ENCODE measurements at places on chromosomes 4 and X.
A peak's percentile ranks its signal among the peaks of the same experiment; 100 is the strongest.

GRCh38 chr4:112767386-112767785, 130.4 kb downstream of the LARP7 start:
- DNase-seq, result no peak

- DNase-seq, result no peak
These were observed 176.2 kb downstream of the ADGRL3 start for GRCh38 chr4:61376301-61376700.

GRCh38 chr4:124904723-124905388, 192.3 kb upstream of the ANKRD50 start:
- DNase-seq, result no peak

DNA sequence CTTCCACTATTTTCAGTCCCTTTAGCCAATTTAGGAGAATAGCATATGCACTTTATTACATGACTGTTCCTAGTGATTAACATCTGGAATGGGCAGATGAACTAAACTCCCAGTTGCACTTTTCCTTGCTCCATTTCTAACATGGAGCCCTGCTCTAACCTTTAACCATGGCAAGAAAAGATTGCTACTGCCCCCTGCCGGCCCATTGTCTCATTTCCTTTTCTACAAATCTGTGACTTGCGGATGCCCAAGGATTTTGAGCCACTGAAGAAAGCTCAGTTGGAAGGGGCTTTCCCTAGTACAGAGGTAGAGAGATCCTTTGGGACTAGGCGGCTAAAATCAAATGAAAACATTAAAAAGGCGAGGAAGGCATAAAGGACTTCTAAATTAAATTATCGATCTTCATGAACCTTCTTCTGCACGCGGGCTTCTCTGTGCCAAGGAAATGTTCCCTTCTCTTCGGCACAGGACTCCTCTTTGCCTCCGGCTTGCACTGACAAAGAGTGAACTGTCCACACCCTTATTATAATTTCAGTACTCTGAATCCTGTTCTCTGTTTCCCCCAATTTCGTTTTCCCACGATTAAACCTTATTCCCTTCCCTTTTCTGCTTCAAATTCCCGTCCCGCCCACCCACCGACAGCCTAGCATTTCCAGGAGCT, 577 bp upstream of the GLRA2 start:
- DNase-seq, result peak; percentile 67

- no peak for DNase-seq
These were observed 41.1 kb upstream of the CBR4 start for GRCh38 chr4:169050881-169051760.

DNA sequence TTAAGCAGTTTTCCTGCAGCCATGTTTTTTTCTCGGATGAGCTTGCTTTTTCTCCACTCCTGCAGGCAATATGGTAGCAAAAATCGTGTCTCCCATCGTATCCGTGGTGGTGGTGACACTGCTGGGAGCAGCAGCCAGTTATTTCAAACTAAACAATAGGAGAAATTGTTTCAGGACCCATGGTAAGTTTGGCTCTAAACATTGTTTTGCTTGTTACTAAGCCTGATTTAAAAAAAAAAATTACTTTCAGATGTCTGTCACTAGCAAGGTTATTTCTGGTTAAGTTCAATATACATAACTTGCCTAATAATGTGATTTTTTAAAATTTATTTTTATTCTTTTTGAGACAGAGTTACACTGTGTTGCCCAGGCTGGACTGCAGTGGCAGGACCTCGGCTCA, 17.5 kb upstream of the GYG2 start:
- no peak for DNase-seq

DNA sequence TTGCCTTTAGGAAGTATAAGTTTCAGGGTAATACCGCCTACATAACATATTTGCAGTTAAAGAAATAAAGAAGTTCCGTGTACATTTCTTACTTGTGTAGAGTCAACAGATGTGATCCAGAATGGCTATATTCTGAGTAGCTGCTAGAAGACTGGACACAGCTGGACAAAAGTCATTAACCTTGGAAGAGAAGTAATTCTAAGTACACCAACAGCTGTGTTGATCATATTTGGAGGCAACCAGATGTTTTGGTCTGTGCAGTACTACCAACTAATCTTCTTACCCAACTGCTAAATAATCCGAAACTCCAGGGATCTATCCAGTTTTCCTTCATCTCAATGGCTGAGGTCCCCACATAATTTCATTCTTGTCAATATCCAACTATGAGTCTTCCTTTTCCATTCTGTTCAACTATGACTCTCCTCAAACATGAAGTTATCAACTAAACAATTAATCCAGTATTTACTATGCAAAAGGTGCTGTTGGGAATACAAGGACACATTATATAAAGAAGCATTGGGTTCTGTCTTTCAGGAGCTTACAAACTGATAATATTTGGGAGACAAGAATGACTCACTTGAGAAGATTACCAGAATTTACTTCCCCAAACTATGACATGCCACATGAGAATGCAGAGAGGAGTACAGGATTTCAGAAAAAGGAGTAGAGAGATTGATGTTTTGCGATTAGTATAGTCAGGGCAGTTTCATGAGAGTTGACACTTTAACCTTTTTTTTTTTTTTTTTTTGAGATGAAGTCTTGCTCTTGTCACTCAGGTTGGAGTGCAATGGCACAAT, 78.2 kb downstream of the COL4A6 start:
- no peak for DNase-seq

DNA sequence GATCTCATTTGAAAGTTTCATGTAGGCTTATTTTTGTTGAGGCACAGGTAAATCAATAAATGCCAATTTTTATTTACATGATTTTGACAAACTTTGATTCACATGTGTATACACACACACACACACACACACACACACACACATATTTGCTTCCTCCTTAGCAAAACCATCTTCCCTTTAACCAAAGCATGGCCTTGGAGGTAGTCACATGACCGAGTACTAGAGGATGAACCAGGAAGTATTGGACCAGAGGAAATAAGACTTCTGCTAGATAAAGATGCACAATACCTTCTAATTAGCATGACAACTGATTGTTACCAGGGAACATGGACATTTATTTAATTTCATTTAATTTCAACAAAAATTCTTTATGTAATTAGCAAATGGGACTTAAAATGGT, 23.4 kb upstream of the CFAP299 start:
- no peak for DNase-seq

- no peak for DNase-seq
These were observed 45.2 kb upstream of the CEP135 start for GRCh38 chr4:55903577-55903976.

DNA sequence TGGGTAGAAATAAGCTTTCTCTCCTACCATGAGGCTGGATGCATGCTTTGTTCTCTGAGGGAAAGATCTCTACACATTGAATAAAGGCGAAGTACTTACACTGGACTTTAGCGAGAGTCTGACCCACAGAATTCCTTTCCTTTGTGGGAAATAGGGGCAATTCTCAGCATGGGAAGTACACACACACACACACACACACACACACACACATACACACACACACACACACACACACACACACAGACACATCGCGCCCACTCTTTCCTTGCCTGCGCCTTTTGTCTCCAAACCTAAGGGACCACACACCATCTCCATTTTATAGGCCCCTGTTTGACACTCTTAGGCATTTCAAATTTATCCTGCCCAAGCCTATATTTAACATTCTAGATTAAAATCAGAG, 83.8 kb downstream of the LUZP4 start:
- no peak for DNase-seq

DNA sequence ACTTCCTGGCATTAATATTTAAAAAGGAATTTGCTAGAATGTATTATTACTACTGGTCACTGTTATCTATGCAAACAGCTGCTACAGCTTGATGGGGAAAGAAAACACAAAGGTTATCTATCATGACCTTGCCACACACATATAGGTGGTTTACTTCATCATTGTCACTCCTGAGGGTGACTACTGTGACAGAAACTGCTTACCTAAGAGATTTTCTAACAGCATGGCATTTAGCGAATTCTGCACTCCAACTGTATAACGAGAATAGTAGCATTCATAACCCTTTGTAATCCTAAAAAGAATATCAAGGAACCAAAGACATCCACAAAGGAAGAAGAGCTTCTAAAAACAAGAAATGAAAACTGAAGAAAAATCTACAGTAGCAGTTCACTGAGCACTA, 74.6 kb upstream of the SPOCK3 start:
- DNase-seq, result no peak

- DNase-seq, result no peak
These were observed 175.3 kb downstream of the TSPAN5 start for GRCh38 chr4:98482847-98483806.

- peak; percentile 6 for DNase-seq
These were observed 7.9 kb downstream of the LRPAP1 start for GRCh38 chr4:3524349-3524748.

- no peak for DNase-seq
These were observed 55.5 kb upstream of the MAGED1 start for GRCh38 chrX:51837921-51838320.

- DNase-seq, result no peak
These were observed 13.0 kb upstream of the DAPP1 start for GRCh38 chr4:99803566-99804101.

GRCh38 chrX:9530848-9531274, 66.0 kb downstream of the TBL1X start:
- peak; percentile 71 for DNase-seq

DNA sequence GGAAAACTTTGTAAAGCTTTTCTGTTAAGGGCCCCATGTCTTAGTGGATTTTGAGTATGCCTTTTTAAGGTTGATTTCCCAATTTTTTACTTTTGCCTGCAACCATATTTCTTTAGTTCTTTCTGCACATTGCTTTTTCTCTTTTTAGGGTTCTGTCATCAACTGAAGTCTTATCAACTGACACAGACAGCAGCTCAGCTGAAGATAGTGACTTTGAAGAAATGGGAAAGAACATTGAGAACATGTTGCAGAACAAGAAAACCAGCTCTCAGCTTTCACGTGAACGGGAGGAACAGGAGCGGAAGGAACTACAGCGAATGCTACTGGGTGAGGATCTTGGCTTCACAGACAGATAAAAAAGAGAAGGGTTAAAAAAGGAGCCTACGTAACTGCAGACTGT, 27.8 kb downstream of the TAF1 start:
- DNase-seq, result no peak

GRCh38 chrX:39855748-39856129, 242.0 kb downstream of the BCOR start:
- DNase-seq, result peak; percentile 83

- no peak for DNase-seq
These were observed 519.2 kb downstream of the PCDH10 start for GRCh38 chr4:133668061-133668851.

GRCh38 chr4:60201052-60201673, 999.0 kb upstream of the ADGRL3 start:
- peak; percentile 48 for DNase-seq

DNA sequence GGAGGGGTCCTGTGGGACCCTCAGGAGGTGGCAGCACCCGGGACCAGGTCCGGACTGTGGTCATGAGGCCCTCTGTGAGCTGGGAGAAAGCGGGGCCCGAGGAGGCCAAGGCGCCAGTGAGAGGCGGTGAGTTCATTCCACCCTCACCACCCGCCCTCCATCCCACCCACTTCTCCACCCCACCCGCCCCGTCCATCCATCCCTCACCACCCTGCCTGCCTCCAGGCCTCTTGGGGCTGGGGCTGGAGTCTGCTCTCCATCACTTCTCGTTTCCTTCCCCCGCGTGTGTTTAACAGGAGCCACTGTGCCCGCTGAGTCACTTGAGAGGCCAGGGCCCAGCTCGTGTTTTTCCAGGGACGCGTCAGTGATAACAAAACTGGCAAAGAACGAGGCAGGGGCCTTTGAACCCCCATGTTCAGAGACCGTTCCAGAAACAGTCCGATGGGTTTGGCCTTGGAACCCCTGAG, 6.2 kb downstream of the SH3TC1 start:
- no peak for DNase-seq

GRCh38 chr4:680928-681645, 6.7 kb downstream of the MYL5 start:
- DNase-seq, result peak; percentile 68

DNA sequence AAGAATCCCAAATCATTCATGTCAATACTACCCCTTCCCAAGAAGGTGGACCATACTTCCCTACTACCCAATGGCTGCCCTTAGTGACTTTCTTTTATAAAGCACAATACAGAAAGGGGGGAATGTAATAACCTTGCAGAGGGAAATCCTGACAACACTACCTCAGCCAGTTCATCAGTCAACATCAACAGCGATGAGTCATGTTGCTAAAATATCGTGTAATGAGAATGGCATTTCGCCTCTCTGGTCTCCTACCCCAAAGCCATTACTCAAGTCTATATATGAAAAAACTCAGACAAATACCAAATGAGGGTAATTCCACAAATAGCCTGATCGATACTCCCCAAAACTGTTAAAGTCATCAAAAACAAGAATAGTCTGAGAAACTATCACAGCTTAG, 3.3 kb upstream of the MAGEA8 start:
- DNase-seq, result no peak

- DNase-seq, result no peak
These were observed 100.3 kb upstream of the SLIT2 start for GRCh38 chr4:20151436-20151835.

GRCh38 chr4:184197536-184198082, 20.1 kb downstream of the ENPP6 start:
- no peak for DNase-seq

GRCh38 chr4:140134746-140135425, 19.1 kb downstream of the MAML3 start:
- DNase-seq, result no peak

- no peak for DNase-seq
These were observed 90.1 kb upstream of the AGA start for GRCh38 chr4:177532358-177532757.

DNA sequence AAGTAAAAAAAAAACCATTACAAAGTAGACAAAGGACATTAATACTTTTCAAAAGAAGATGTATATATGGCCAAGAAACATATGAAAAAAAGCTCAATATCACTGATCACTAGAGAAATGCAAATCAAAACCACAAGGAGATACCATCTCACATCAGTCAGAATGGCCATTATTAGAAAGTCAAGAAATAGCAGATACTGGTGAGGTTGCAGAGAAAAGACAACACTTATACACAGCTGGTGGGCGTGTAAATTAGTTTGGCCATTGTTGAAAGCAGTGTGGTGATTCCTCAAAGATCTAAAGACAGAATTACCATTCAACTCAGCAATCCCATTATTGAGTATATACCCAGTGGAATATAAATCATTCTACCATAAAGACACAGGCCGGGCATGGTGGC, 39.3 kb downstream of the TASL start:
- no peak for DNase-seq

GRCh38 chr4:155491336-155492120, 114.8 kb upstream of the MAP9 start:
- no peak for DNase-seq
